ENCODE measurements at places on chromosomes 5 and 9.

- no peak for DNase-seq
Measured at GRCh38 chr9:33233626-33234342, 6.2 kb upstream of the SPINK4 start.

DNA sequence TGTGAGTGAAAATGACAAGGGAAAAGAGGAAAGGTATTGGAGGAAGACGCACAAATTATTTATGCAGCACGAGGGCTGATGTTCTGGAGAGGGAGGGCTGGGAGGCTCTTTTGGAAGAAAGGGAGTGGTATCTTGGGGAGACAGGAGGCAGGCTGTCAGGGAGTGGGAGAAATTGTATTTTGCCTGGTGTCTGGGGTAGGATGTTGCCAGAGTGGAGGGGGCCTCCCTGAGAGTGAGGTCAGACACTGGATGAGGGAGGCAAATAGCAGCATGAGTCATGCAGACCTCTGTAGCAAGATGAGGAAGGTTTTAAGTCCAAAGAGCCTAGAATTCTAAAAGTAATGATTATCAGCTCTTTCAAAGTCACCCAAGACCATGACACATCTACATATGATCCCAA lies 158.0 kb downstream of the DMRT2 start:
- no peak for DNase-seq

DNA sequence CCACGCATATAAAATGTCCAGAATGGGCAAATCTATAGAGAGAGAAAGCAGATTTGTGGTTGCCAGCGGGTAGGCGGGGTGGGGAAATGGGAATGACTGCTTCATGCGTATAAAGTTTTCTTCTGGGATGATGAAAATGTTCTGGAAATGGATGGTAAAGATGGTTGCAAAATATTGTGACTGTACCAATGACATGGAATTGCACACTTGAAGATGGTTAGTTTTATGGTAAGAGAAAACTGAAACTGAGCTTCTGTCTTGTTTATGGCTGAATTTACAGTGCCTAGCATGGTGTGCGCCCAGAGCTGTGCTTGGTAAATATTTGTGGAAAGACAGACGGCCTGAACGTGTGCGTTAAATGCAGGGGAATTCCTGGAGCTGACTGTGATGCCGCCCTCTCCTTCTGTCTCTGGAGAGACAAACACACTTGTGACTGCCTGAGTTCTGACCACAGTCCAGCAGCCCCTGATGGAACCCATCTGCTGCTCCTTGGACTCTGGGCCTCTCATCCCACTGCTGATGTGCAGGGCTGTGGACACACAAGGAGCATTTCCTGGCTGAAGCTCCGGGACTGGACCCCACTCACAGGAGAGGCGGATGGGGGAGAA lies 8.6 kb upstream of the PTGES start:
- DNase-seq = no peak

- no peak for DNase-seq
Measured at GRCh38 chr5:98368141-98368540, 405.3 kb upstream of the RGMB start.

GRCh38 chr5:14775857-14776256 lies 95.7 kb downstream of the ANKH start:
- DNase-seq = no peak

GRCh38 chr9:138049779-138050471 lies 172.3 kb downstream of the CACNA1B start:
- peak; percentile 52 for DNase-seq

DNA sequence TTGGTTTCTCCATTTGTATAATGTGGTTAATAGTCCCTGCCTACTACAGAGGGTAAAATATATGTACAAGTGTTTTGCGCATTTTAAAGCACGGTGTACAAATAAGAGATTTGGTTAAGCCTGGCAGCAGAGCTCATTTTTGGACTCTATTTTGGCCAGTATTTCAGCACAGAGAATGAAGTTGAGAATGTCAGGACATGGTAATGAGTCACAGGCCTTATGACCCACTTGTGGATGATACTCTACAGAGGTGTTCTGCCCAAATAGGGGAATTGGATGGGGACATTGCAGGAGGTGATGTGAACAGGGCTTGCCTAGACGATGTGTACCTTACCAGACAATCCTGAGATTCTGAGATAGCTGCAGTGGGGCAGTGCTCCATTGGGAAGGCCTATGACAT lies 50.6 kb downstream of the MELK start:
- DNase-seq = no peak

DNA sequence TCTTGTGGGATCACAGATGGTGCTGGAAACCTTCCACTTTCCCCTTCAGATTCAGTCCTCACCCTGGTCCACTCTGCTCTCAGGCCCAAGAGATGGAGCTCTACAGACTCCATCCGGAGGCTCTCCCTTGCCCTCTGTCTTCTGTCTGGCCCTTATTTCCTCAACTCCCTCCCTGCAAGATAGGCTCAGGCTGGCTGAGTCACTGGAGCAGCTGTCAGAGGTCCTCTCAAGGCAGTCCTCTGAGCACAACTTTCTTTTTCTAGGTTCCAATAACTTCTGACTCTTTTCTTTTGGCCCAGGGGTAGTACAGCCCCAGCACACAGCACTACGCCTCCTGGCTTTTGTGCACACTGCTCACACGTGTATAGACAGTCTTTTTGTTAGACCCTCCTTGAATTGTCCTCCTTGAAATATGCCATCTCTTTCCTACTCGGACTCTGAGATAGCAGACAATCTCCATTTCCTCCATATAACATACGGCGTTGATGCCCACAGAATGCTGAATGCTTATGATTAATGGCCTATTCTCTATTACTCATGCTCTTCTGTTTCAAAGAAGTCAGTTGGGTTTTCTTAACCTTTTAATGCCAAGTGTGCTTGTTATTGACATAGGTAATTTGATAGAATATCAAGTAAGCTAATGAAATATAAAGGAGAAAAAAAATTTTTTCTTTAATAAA lies 193.1 kb downstream of the SLC12A2 start:
- DNase-seq = no peak

- no peak for DNase-seq
Measured at GRCh38 chr9:69469136-69469535, 144.1 kb downstream of the ENTREP1 start.

GRCh38 chr9:134648701-134649530 lies 7.3 kb downstream of the COL5A1 start:
- no peak for DNase-seq
